ENCODE measurements at places on chromosomes 3 and 15.

DNA sequence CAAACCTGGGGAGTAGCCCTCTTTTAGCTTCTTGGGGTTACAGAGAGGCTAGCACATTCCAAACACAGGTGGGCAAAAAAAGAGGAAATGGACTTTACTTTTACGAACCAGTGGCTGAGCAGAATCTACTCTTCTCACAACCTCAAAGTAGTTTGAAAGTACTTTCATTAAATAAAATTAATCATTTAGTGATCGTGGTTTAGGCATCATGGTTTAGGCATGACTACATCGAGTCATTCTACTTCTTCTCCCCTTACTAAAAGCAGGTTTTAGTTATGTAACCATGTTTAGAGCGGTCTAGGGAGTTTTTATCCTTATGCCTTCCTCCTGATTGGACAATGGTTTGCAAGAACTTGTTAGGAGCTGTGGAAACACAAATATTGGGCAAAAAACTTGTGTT lies 2.5 kb upstream of the GREM1 start:
- no peak for DNase-seq

GRCh38 chr3:177729956-177730681 lies 532.8 kb upstream of the TBL1XR1 start:
- peak; percentile 78 for DNase-seq

- no peak for DNase-seq
Measured at GRCh38 chr3:46921041-46921440, 43.5 kb downstream of the PTH1R start.

GRCh38 chr15:43316016-43316970 lies 14.1 kb downstream of the LCMT2 start:
- no peak for DNase-seq

DNA sequence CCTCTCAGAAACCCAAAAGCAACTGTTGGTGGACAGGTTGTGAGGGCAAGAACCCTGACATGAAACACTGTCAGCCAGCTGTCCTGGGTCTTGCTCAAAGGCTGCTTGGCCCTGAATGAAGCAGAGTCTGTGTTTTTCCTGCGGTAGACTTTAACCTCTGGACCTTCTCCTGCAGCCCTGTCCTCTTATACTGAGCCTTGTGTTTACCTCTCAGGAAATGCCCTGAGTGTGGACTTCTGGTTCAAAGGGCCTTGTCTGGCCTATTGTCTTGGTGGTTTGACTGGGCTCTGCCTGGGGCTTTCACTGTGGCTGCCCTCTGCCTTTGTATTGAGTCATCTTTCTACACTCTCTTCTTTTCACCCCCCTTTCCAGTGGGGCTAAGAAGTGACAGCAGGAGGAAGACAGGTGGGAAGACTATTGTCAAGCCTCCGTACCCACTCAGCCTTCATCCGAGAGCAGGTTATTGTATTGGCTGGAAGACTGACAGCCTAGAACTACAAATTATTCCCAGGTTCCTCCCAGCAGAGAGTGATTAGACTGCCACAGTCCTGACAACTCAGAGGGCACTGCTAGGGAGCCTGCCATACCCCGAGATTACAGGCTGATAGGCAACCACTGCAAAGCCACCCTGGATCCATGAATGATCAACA lies 3.5 kb downstream of the SEC13 start:
- no peak for DNase-seq

GRCh38 chr3:152828075-152828840 lies 6.7 kb upstream of the P2RY1 start:
- DNase-seq, result no peak

- no peak for DNase-seq
Measured at GRCh38 chr3:135337192-135337591, 542.1 kb downstream of the EPHB1 start.

DNA sequence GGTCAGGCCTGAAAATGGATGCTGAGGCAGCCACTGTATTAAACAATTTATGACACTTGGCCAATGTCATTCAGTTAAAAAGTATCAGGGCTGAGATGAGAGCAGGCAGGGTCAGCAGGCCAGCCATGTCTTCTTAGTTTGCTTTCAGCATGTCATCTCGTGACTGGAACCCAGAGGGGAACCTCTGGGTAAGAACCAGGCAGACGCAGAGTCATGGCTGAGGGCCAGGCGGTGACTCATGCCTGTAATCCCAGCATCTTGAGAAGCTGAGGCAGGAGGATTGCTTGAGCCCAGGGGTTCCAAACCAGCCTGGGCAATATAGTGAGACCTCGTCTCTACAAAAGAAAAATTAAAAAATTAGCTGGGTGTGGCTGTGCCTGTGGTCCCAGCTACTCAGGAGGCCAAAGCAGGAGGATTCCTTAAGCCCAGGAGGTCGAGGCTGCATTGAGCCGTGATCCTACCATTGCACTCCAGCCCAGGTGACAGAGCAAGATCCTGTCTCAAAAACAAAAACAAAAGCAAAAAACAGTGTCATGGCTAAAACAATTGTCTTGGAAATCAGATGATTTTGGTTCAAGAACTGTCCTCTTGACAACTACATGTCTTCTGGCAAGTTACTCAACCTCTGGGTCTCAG lies 11.7 kb downstream of the BCL2L10 start:
- DNase-seq, result no peak

DNA sequence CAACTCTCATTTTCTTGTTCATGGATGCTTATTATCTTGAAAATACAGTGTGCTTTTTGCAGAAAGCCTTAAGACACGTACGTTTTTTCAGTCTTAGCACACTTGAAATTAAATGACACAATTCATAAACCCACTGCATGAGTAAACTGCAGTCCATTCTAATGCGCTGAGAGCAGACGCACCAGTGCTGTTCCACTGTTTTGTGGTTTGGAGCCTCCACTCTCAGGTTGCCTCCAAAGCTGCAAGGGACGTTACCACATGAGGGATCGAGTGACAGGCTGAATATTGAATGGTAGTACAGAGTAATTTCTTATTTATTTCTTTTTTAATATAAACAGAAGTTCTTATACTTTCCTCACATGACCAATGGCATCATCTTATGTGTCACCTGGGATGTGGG lies 12.3 kb downstream of the IQCH start:
- no peak for DNase-seq

- no peak for DNase-seq
Measured at GRCh38 chr3:180932819-180933218, 20.3 kb downstream of the FXR1 start.

- DNase-seq, result no peak
Measured at GRCh38 chr15:60795471-60795870, 316.5 kb upstream of the ICE2 start.

GRCh38 chr3:177795859-177796258 lies 598.6 kb upstream of the TBL1XR1 start:
- DNase-seq, result no peak

GRCh38 chr3:31544634-31545033 lies 11.9 kb downstream of the STT3B start:
- no peak for DNase-seq

DNA sequence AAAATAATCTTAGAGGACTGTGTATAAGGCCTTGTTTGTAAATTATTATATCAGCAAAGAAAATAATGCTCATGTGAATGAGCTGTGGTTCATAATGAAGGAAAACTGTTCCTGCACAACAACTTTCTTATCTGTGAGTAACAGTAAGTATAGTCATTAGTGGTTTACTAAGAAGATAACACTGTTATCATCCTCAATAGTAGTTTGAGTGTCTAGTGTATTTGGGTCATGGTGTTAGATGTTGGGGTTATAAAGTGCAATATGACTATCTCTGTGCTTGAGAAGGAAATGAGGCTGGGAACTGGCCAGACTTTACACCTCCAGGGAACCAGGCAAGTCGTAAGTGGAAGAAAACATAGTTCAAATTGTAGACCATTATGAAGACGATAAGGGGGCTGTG lies 15.6 kb downstream of the VPS8 start:
- no peak for DNase-seq

- no peak for DNase-seq
Measured at GRCh38 chr3:19264424-19264823, 116.1 kb downstream of the KCNH8 start.

DNA sequence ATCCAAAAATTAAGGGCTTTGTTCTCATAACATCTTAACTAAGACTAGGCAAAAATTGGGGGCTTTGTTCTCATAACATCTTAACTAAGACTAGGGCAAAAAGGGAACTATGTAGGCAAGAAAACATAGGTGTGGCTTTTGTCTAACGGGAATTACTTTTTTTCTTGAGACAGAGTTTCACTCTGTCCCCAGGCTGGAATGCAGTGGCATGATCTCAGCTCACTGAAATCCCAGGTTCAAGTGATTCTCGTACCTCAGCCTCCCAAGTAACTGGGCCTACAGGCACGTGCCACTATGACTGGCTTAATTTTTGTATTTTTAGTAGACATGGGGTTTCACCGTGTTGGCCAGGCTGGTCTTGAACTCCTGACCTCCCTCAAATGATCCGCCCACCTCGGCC lies 49.8 kb upstream of the CSPG5 start:
- DNase-seq, result no peak

- DNase-seq, result no peak
Measured at GRCh38 chr15:44495562-44495961, 41.4 kb upstream of the EIF3J start.

DNA sequence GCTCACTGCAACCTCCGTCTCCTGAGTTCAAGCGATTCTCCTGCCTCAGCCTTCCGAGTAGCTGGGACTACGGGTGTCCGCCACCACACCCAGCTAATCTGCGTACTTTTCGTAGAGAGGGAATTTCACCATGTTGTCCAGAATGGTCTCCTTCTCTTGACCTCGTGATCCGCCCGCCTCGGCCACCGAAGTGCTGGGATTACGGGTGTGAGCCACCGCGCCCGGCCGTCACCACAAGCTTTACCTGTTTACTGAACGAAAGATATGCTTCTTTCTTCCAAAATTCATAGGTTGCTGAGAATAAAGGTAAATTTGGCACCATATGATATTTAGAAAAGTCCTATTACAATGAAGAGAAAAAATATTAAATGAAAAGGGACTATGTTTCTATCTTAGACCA lies 333.5 kb upstream of the EPHA6 start:
- no peak for DNase-seq

- DNase-seq, result no peak
Measured at GRCh38 chr3:38458796-38459498, 5.3 kb downstream of the ACVR2B start.

DNA sequence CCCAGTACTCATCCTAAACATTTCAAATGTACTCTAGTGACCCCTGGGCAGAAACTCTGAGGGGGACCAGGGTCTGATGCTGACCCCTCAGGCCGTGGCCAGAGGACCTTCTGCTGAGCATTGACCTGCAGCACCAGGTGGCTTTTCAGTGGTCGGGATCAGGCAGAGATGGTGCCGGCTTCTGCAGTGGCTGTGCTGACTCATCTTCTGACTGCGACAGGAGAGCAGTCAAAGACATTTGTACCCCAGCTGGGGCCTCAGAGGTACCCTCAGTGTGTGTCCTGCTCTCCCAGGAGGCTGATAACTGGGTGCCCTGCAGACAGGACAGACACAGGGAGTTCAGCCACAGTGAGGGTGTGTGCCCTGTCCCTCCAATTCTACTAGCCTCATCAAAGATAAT lies 36.6 kb upstream of the IQCF6 start:
- no peak for DNase-seq

DNA sequence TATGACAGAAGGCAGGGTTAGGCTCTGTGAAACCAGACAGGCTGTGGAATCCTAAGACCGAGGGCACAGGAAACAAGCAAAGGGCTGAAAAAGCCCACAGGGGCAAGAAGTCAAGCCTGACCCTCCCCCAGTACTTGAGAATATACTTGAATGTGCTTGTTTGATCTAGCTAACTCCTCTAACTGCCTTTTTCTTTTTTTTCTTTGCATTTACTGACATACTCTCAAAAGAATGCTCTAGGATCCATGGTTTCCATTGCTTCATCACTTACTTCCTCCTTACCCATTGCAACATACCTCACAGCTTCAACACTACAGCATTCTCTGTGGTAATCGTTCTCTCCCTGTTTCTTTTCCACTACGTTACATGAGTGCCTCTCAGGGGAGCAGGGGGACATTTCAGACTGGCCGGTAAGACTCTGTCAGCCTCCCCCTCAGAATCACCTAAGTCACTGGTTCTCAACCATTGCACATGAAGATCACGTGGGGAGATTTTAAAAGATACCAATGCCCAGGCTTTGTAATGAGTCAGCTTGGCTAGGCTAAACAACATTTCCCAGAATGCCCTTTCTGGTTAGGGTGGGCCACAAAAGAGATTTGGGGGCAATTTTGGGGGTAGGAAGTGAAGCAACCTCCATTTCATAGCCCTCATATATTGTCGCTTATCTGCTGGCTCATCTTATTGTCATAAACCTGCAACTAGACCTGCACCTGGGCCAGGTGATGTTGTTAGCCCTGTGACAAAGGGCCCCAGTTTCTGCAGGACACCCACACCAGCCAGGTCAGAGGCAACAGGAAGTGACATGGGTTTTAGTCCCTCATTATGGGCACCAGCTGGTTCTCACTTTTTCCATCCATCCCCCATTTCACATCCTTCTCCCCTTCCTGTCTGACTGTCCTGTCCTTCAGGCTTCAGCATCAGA lies 24.6 kb upstream of the RSL24D1 start:
- DNase-seq, result no peak

GRCh38 chr3:11367143-11367693 lies 95.0 kb downstream of the ATG7 start:
- DNase-seq, result no peak

GRCh38 chr3:59995563-59995962 lies 945.7 kb upstream of the CFAP20DC start:
- no peak for DNase-seq

GRCh38 chr3:172102883-172103310 lies 63.5 kb downstream of the FNDC3B start:
- no peak for DNase-seq

- no peak for DNase-seq
Measured at GRCh38 chr15:69468241-69469121, 15.9 kb downstream of the RPLP1 start.

DNA sequence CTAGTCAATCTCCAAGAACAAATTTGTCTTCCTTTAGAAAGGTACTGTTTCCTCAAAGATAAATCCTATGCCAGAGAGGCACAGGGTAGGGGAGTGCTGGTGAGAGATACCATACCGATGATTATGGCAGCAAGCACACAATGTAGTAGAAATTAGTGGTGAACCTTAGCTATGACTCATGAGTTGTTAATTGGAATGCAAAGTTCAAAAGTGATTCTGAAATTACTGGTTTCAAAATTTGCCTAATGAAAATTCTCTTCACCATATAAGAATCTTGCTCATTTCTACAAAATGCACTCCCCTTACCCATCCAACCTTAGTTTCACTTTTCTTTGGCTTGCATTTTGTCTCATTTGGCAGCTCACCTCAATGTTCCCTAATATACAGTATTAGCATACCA lies 139.5 kb upstream of the SLC2A2 start:
- DNase-seq, result no peak

DNA sequence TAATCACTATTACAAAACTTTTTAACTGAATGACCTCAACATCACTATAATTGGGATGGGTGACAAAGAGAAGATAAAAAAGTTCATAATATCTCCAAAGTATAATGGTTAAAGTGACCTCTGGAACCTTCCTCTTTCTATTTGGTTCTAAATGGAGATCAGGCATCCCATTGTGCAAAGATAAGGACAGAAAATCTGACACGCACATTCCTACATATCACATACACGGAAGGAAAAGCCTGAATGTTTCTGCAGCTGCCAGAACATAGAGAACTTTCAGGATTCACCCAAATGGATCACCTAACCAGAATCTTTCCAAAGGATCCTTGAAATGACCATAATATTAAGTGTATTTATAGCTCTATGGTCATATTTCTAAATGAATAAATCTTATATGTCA lies 128.2 kb downstream of the TFDP2 start:
- no peak for DNase-seq
